ENCODE measurements at places on chromosomes 5 and 9.

- DNase-seq, result no peak
These were observed 227.0 kb downstream of the EPB41L4A start for GRCh38 chr5:112192072-112192471.

DNA sequence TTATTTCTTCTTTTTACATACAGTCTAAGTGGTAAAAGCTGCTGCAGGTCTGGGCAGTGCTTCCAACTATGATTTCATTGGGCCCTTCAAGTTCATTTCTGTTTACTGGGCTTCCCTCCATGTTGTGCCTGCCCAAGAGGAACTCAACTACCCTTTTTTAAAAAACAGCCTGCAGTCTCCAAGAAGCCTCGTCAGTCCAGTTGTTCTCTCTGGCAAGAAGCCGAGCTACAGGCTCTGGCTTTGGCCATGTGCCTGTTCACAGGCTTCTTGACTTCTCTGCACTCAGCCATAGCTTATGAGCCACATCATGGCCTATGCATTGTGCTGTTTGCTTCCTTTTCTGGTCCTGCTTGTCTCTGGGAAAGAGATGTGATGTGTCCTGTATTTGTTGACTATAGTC is 119.7 kb upstream of the PJA2 start:
- DNase-seq, result no peak

DNA sequence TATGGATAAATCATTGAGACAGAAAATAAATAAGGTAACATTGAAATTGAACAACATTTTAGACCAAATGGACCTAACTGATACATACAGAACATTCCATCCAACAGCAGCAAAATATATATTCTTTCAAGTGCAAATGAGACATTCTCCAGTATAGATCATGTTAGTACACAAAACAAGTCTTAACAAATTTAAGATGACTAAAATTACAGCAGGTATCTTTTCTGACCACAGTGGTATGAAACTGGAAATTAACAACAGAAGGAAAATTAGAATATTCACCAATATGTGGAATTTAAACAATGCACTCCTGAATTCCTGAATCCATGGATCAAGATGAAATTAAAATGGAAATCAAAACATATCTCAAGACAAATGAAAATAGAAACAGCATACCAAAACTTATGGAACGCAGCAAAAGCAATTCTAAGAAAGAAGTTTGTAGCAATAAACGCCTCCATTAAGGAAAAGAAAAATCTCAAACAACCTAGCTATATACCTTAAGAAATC is 115.6 kb downstream of the ADAMTS12 start:
- no peak for DNase-seq

- DNase-seq, result peak; percentile 71
These were observed at the start of gene SEMA4D for GRCh38 chr9:89497978-89498851. Gene SEMA4D, minus strand, starts transcription at chr9:89498113. Its CDS starts 92,657 bp downstream, at chr9:89405456.

GRCh38 chr9:36443581-36443980 is 43.5 kb upstream of the RNF38 start:
- DNase-seq, result no peak

DNA sequence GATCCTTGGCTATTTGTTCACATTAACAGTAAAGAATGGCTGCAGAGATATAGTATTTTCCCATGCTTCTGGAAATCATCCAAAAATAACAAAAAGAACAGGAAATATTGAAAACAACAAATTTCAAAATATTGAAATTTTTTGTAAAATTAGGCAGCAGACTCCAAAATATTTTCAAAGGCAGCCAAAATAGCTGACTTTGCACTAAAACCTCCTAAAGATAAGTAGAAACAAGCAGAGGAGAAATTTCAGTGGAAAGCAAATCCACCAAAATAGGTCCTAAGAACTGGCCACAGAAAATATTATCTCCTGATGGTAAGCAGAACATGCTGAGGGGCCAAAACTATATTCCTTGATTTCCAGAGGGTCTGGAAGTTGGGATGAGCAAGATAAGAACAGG is 456.3 kb upstream of the DMAC1 start:
- no peak for DNase-seq

GRCh38 chr5:143208365-143208641 is 195.2 kb downstream of the NR3C1 start:
- DNase-seq, result no peak

DNA sequence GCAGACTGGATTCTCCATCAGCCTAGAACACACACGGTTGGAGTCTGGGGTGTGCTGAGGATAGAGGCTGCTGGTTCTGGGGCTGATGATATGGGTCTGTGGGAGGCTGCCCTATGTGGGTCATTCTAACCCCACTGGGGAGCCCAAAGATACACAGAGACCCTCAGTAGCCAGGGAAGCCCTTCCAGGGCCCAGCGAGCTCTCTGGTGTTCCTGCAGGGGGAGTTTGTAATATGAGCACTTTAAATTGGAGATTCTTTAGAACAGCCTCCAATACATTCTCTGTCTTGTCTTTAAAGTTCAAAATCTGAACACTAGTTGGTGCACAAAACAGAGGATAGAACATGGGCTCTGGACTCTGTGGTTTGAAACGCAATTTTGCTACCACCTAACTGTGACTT is 2.4 kb downstream of the ACTL7A start:
- no peak for DNase-seq

- peak; percentile 61 for DNase-seq
These were observed 233.9 kb upstream of the TBCA start for GRCh38 chr5:78009937-78010527.

- DNase-seq, result peak; percentile 74
These were observed 6.9 kb downstream of the NOL6 start for GRCh38 chr9:33466565-33467495.

DNA sequence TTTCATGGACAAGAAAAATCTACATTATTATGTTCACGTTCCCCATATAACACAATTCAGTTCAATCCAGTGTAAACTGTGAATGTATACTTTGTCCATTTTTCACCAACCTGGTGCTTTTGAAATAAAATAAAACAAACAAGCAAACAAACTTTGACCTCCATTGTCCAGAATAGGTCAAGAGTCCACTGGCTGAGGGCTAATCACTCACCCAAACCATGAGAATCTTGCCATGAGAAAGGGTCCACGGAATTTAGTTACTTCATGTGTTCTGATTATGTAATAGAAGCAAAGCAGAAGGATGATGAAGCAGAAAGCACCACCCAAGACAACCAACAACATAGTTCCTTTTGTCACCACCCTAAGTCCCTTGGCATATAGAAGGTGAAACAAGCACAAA is 28.7 kb downstream of the DIAPH1 start:
- no peak for DNase-seq

DNA sequence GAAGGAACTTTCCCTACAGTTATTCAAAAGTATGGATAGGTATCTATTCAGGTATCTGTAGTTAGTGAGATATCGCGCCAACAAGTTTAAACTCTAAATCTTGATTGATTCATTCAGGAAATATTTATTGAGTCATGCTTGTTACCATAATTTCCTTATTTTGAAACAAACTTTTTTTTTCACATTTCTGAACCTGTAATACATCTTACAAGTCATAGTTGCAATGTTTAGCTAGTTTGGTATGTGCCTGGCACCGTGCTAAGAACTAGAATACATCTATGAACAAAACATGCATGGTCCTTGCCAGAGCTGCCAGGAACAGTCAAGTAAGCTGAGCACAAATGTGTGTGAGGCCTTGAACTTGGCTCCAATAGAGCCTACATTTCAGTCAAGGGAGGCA is 226.4 kb downstream of the PCSK5 start:
- no peak for DNase-seq

GRCh38 chr5:10563945-10564837 is at the start of gene ANKRD33B:
Gene ANKRD33B, plus strand, starts transcription at chr5:10564070. Its CDS starts 398 bp downstream, at chr5:10564468.
- peak; percentile 63 for DNase-seq

- no peak for DNase-seq
These were observed 61.1 kb downstream of the TMOD1 start for GRCh38 chr9:97562542-97562941.

GRCh38 chr5:8491254-8491653 is 622.3 kb downstream of the MTRR start:
- no peak for DNase-seq

GRCh38 chr5:122391621-122392020 is 79.6 kb downstream of the SNCAIP start:
- DNase-seq, result no peak

DNA sequence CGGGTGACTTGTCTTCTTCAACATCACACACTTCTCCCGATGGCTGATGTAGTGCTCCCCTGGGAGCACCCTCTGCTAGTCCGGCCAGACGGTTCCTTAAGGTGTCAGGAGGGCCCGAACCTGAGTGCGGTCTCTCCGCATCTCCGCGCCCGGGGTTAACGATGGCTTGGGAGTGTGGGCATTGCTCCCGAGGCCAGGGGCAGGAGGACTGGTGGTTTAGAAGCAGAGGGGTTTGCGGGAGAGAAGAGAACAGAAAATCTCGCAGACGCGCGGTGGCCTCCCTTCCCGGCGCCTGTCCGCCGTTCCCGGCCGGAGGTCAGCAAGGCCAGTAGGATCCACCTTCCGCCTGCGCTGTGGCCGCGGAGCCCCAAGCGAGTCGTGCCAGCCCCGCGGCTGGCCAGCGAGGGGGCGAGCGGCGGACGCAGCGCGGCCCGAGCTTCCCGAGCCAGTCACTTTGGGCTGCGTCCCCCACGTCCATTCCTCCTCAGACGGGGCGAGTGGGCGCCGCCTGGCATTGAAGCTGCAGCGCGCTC is 700 bp downstream of the CDO1 start:
- DNase-seq, result peak; percentile 38

- no peak for DNase-seq
These were observed 31.3 kb downstream of the DAPK1 start for GRCh38 chr9:87528969-87529368.

DNA sequence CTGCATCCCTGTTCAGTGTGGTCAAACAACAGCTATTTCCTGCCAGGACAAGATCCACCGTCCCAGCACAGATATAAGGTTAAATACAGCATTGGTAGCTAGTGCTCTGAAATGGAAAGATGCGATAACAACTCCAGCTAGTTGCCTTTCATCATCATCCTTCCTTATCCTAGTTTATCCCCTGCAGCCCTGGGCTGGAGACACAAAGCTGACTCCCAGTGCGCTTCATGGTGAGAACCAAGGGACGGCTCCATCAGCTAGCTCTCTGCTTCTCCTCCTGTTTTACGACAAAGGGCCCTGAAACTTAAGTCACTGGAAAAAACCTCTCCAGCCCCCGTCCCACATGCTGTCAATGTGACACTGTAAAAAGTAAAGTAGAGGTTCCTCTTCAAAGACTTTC is 37.9 kb downstream of the CDC14B start:
- no peak for DNase-seq

DNA sequence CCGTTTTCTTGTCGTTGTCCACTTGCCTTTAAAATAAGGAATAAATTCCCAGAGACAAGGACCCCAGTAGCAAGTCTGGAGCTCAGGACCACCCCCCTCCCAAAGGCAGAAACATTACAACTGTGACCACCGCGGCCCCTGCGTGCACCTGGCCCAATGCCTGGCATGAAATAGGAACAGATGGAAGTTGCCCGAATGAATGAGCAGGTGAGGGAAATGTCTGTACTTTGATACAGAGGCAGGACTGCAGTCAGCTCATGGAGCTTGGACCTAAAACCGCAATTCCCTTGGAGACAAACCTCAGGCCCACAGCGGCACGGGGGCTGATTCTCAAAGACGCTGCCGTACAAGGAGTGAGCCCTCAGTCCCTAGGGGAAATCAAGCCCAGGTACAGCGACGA is 55.3 kb upstream of the SARDH start:
- DNase-seq, result no peak

GRCh38 chr5:123598028-123598689 is 86.2 kb downstream of the CSNK1G3 start:
- DNase-seq, result no peak

- no peak for DNase-seq
These were observed 138.5 kb upstream of the TYRP1 start for GRCh38 chr9:12554636-12555035.

DNA sequence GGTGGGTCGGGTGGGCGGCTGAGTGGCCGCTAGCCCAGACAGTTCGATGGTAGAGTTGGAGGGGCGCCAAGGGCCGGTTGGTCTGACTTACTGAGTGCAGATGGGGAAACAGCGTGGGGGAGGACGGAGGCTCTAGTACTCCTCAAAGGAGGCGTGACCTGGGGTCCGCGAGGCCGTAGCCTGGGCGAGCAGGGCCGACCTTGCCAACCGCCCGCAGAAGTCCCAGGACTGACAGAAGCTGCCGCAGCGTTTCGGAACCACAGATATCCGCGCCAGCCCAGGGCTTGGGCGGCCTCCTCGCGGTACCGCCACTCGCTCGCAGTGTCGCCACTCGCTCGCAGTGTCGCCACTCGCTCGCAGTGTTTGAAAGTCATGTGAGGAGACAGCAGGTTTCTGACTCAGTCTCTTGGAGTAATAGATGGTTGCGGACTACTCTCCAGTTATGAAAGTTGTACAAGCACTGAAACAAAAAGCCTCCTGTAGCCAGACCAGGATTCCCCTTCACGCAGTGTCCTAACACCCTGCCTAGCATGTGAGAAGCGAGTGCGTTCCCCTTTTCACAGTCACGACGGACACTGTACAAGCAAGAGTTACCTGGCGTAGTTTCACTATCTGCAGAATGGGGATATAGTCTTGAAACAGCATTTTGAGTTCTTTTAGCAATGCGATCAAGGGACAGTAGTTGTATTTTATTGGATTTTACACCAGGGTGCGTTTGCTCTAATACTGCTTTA is 674 bp downstream of the TMEM38B start:
- peak; percentile 80 for DNase-seq

DNA sequence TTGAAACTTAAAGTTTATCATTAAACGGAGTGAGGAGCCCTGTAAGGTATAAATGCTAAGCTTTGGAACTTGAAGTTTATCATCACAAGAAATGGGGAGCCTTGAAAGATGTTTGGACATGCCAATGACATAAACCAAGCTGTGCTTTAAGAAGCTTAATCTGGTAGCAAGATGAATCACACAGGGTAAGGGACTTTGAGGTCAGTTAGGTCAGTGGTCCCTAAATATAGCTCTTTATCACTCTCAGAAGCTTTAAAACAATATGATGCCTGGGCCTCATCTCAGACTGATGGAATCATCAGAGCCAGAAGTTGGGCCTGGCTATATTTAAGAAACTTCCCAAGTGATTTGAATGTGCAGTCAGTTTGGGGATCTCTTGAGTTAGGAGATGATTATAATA is 85.7 kb downstream of the TNC start:
- no peak for DNase-seq

- no peak for DNase-seq
These were observed 504.6 kb upstream of the BRINP1 start for GRCh38 chr9:119873877-119874276.

- no peak for DNase-seq
These were observed 64.2 kb upstream of the SELENOP start for GRCh38 chr5:42875785-42876374.

DNA sequence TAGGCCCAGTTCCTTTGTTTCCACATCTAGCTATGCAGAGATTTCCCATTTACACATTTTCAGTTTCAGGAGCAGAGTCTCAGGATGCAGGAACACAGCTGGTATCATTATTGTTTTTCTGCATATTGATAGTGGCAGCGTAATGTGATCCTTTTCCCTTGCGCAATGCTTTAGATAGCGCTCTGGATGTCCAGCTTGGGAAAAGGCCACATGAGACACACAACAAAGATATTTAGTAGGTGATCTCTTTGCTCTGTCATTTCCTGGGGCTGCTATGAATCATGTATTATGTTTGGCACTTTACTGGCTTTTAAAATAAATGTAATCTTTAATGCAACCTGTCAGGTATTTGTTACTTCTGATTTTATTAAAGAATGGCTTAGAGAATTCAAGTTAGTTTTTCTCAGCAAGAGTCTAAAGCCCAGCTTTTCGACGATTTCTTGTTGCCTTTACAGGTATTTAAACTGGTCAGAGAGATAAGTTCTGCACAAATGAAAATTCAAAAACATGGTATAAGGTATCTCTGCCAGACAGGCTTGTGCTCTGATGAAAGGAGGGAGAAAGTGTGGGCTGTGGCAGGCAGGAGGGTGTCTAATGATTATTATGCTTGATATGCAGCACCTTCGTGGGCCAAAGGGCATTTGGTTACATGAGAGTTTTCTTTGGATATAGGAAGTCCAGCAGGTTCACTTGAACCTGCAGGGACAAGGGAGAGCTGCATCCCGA is 42.2 kb downstream of the PTTG1 start:
- DNase-seq, result no peak

Measured in right lobe of liver (tissue), 6 donors.